ENCODE measurements at places on chromosomes 6 and 20.
A peak's percentile ranks its signal among the peaks of the same experiment; 100 is the strongest.

- no peak for DNase-seq
Measured at GRCh38 chr6:63644668-63645326, 9.2 kb downstream of the PHF3 start.

DNA sequence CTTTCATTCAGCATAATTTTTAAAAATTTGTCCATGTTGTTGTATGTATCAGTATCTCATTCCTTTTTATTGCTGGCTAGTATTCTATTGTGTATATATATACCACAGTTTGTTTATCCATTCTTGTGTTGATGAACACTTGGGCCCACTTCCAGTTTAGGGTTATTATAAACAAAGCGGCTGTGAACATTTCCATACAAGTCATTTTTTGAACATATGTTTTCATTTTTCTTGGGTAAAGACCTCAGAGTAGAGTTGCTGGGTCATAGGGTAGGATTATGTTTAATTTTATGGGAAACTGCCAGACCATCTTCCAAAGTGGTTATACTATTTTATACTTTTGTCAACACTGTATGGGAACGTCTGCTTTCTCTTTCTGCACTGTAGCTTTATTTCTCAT, 55.3 kb downstream of the RBM24 start:
- DNase-seq, result no peak

DNA sequence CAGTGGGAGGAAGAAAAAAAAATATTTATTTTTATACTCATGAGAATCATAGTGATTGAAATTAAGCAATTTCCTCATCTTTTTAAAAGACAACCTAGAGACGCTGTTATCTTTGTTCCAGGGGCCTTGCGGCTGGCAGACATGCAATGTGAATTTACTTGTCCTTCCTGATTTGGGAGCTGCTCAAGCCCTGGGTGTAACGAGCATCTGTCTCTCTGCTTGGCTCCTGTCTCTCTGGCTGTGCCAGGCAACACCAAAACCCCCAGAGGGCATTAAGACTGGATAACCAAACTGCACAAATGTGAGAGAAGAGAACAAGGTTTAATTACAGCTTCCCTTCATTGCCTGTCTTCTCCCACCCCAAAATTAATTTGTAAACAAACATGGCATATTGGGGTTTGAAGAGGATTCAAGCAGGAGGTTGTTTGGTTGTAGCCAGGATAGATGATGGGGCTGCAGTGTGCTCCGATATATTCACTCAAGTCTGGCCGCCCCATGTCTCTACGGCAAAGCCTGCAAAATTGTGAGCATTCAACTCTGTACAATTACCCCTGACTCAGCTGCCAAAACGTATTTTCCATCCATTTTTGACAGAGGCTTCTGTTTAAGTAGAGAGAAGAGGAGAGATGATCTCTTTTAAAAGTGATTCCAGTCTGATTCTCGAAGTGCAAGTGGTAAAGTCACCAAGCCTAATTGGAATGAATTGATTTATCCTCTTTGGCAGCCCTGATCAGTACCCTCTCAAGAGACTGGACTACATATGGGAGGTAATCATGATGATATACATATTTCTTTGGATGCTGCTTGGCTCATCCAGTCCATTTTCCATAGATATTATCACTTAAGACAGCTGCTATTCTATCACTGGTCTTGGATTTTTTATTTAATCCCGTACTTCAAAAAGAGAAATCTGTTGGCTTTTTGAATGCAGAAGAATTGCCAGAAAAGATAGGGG, 170.2 kb downstream of the SLC24A3 start:
- DNase-seq, result no peak

- DNase-seq, result no peak
Measured at GRCh38 chr20:50121858-50122271, 8.9 kb upstream of the UBE2V1 start.

DNA sequence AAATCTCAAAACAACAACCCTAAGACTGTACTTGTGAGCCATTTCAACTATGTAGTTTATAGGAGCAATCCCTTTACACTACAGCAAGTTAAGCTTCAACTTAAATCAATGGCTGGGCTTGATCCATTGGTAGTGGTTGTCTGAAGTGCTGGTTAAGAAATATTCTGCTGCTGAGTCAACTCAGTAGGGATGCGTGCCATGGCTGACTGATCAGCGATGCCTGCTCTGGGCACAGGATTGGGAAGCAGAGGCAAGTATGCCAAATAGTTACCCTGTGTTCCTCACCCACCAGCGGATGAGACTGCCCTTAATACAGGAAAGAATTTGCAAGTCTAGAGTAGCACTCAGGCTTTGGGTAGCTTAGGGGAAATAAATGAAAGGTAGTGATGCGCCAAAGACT, 41.5 kb downstream of the GCM1 start:
- no peak for DNase-seq

DNA sequence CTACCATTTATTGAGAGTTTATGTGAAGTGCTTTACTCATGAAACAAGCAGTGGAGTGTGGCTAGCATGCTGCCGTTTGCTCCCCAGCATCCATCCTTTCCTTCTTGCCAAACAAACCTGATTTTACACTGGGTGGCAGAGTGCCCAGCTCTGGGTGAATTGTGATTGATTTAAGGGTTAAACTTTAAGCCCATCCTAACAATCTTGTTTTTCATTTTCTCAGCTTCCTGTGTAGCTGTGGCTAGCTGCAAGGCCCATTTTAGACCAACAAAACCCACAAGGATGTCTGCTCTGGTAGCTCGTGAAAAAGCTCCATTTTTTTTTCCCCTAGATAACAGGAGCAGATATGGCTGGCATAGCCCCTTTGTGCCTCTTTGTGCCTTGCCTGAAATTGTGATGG, 77.7 kb upstream of the KCNG1 start:
- no peak for DNase-seq

- no peak for DNase-seq
Measured at GRCh38 chr20:19688031-19688806, 69.8 kb upstream of the RIN2 start.

DNA sequence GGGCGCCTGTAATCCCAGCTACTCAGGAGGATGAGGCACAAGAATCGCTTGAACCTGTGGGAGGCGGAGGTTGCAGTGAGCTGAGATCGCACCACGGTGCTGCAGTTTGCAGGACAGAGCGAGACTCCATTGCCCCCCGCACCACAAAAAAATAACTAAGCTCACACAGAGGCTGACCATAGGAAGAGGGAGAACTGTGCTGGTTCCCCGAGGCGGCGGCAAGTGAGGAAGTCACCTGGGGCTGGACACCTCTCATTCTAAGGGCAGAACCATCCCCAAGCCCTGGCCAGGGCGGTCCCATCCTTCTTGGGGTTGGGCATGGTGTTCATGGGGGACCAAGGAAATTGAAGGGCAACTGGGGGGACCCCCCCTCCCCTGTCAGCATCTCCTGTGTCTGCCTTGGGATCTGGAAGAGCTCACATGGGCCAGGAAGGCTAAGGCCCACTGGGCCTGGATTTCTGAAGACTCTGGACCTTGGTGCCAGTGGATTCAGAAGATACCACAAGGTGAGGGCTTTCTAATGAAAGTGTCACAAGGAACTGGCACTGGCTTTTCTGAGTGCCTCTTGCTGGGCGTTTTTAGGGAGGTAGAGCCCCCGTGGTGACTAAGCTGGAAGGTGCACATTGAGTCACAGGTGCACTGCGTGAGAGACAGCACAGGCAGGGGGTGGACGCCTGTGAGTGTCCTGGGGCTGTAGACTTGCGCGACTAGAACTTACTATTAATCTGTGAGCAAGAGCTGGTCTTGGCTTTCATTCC, 11.5 kb downstream of the IRF4 start:
- peak; percentile 43 for DNase-seq

DNA sequence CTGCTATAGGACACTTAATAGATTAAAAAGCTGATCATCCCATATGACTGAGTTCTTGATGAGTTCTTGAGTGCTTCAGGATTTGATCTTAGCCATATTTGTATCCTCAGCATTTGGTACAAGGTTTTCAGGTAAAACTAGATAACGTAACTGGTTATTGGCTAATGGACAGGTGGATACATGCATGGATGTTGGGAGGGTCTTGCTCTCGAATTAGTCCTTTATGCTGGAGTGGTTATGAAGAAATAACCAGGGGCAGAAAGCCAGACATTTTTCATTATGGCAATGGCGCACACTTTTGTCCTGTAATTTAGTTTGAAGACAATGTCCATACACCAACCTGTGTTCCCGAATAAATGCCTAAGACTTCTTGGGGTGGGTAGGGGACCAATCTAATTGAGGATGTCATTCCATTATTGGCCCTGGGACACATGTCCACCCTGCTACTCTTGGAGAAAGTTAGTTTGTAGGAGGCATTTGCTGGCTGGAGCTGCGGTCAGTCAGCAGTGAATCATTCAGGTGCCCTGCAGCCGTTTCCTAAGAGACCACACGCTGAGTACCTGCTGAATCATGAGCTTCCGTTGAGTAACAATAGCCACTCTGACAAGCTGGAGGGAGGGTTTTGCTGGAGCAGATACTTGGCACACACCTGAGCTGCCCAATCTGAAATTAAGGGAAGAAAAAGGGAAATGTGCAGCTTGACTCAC, 194.4 kb downstream of the FOXA2 start:
- DNase-seq, result no peak

DNA sequence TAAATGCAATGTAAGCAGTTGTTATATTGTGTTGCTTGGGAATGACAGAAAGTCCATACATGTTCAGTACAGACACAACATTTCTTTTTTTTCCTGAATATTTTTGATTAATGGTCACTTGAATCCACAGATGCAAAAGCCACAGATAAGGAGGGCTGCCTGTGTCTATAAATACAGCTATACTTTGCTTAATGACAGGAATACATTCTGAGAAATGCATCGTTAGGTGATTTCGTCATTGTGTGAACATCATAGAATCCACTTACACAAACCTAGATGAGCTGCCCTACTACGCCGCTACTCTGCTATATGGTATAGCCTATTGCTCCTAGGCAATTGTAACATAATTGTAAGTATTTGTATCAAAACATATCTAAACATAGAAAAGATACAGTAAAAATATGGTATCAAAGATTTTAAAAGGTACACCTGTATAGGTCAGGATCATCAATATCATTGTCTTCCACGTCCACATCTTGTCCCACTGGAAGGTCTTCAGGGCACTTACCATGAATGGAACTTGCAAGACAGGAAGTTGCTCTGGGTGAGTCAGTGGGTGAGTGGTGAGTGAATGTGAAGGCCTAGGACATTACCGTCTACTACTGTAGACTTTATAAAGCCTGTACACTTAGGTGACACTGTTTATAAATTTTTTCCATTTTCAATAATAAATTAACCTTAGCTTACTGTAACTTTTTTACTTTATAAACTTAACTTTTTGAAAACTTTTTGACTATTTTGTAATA, 27.9 kb upstream of the POPDC3 start:
- DNase-seq, result no peak

DNA sequence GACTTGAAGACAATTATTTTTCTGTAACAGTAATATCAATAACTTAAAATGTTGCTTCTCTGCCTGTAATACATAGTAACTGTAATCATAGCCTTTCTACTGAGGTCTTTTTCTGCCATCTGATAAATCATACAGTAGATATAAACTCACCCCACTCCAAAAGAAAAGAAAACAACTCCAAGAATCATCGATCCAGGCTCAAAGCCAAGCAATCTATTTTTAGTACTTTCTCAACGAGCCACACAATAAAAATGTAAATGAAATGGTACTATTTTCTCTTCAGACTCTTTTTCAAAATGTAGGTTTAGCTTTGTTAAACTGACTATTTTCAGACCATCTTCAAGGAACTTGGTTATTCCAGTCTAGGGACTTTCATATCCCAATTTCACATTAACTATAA, 493.3 kb downstream of the ADGRB3 start:
- no peak for DNase-seq

GRCh38 chr6:133236932-133237331, 4.2 kb upstream of the EYA4 start:
- DNase-seq, result no peak

DNA sequence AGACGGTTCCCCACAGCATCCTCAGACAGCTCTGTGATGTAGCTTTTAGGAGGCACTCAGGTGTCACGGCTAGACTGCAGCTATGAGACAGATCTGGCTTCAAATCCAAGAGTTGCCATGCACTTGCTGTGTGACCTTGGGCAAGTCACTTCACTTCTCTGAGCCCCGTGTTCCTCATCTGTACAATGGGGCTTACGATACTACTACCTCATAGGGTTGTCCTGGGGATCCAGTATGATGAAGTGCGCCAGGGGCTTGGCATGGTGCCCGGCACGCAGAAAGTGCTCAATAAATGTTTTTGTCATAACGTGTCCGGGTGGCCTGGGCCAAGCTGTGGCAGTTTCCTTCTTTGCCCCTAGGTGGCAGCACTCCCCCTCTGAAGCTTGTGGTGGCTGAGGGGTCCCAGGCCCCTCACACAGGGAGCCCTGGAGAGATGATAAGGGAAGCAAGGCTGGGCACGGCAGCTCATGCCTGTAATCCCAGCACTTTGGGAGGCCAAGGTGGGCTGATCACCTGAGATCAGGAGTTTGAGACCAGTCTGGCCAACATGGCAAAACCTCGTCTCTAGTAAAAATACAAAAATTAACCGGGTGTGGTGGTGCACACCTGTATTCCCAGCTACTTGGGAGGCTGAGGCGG, 19.1 kb upstream of the CHMP4B start:
- DNase-seq, result peak; percentile 16

DNA sequence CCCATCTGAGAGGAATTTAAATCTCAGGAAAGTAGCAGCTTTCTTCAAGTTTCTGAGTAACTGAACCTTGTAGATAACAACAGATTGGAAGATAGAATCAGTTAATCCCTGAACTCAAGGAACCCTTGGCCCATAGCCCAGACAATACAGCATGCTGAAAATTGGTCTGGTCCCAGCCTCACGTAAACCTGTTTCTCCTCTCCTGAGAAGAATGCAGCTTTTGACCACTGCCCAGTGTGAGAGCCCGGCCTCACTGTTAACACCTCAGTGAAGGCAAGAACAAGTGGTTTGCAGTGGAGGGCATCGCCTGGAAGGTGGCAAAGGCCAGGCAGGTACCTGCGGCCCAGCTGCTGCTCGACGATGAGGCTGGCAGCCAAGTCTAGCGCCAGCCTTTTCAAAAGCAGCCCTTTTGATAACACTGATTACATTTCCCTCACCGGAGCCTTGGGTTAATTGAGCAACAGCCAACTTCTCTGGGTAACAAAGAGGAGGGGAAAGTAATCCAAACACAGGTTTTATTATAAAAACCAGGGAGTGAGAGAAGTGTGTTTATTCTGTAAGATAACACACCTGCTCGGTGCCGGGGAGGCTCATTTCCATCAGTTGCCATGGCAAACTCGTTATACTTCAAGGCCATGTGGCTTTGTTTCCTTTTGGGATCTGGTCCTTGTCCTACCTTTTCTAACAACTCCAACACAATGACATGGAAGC, 54.0 kb downstream of the TRAF3IP2 start:
- DNase-seq, result no peak
